Fibroblast of upper back skin (primary cell): ENCODE measurements at places on chromosomes 6 and 20.
A peak's percentile ranks its signal among the peaks of the same experiment; 100 is the strongest.

DNA sequence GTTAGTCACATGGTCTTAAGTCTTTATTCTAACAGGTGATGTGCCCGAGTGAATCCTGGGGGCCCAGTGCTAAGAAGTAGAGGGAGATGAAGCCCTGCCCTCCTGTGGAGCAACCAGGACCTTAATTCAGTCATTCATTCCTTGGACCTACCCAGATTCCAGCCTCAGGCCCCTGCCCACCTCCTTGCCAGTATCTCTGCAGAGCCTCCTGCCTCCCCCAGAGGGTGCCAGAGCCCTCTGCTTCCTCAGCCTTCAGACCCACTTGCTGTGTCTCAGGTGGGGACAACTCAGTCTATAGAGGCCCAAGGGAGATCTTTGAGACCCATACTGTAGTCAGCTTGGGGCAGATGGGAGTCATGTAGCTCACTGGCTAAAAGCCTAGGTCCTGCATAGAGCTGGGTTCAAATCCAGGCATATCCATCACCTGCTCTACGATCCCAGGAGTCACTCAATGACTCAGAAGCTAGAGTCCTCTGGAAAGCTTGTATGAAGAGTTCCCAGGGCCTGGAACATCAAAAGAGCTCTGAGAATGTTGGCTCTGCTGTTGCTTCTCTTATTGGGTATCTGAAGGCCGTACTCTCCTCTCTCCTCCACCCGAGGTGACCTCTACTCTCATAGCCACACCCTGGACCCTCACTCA, 3.9 kb upstream of the SIGLEC1 start:
- DNase-seq = peak; percentile 51

DNA sequence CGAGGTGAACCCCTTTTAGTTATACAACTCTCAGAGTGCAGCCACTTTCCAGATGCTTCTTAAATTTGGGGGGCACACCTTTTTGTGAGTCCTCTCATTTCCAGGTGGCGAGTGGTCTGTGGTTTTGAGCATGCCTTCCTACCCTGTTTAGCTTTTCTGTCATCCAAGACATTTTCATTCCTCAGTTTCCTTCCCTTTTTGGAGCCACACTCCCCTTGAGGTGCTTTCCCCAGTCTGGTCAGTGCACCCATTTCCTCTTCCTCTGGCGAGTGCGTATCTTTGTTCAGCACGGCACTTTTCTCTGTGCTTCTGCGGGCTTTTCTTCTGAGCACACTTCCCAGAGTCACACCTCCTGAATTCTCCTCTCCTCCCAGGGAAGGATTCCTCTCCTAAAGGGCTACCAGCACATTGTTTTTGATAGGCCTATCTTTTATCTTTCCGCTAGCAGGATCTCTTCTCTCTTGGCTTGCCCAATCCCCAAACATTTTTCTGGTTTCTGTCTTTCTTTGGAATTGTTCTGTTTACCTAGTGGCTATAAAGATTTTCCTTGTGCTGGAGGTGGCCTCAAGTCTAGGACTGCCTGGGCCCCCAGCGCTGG, 1.4 kb downstream of the PHF20 start:
- peak; percentile 8 for DNase-seq

DNA sequence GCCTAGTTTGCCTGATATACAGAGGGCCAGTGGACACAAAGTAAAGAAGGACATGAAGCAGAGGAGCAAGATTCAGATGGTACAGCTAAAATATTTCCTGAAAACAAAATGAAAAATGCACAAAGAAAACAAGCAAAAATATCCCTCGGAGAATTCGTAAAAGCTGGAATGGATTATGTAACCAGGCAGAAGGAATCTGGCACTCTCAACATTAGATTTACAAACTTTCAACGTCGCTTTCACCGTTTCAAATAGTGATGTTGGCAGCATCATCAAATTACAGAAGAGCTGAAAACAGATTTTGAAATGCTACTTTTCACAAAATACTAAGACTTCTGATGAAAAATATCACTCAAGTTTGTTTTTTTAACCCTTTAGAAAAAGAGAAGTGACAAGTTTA, 11.7 kb downstream of the SMLR1 start:
- no peak for DNase-seq

DNA sequence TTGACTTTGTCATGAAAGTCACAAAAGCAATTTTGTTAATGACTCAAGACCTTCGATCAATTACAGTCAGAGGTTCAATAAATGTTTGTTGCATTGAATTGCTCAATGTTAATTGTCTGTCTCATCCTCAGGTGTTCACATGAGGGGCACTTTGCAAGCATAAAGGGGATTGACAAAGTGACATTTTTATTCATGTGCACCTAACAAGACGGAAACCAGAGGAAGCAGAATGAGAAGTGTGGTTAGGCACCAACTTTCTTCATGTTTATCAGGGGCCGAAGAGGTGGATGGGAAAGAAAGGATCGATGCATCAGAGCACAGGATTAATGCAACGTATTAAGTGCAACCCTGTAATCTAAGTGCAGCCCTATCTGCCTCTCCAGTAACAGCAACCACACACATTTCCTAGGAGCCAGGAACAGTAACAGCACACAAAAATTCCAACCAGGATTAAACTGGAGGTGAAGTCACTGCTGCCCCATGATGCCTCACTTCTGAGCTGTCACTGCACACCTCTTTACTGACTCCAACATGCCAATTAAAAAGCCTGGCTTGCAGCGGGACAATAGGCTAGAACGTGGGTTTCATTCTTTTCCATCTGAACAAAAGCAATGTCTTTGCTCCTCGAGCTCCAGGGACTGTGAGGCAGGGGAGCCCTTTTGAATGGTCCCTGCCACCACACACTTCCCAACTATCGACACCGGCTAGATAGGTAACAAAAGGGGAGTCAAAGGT, 262.7 kb downstream of the CD83 start:
- no peak for DNase-seq

DNA sequence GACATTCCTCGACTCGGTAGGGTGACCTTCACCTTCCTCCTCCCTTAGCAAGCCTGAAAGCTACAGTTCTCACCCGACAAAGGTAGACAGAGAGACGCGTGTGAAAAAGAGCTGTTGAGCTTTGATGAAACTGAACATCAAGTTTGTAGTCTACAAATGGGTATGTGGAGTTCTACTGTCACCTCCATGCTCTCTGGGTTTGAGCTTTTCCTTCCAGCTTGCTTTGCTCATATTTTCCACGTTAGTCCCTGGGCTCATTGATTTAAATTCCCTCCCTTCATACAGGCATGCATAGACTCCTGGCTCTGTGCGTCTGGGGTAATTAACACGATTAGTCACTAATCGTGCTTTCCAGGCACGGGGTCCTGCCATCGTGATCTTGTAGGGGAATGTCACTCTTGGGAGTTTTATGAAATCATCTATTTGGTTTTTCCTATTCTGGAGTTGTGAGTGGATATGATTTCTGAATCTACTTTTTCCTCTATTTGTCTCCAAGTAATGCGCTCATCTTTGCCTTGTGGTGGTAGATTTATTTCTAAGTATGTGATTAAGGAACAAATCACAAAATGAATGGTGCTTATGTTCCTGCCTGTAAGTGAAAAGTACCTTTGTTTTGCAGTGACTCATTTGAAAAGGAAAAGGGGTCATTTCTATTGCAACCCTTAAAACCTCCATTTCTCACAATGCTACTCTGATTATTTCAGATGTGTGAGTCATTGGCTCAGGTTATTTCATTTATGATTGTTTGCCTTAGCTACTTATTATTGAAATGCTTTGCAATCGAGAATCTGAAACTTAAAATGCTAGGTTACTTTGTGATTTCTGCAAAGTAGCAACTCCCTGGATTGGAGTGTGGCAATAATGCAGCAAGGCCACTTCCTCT, 154.6 kb downstream of the ZDHHC14 start:
- DNase-seq = peak; percentile 51

- no peak for DNase-seq
These were observed 454.3 kb upstream of the SPTLC3 start for GRCh38 chr20:12554426-12554825.

- DNase-seq = peak; percentile 63
These were observed 703.5 kb upstream of the CITED2 start for GRCh38 chr6:140077827-140078560.

- no peak for DNase-seq
These were observed 5.6 kb upstream of the RBCK1 start for GRCh38 chr20:402496-402885.

DNA sequence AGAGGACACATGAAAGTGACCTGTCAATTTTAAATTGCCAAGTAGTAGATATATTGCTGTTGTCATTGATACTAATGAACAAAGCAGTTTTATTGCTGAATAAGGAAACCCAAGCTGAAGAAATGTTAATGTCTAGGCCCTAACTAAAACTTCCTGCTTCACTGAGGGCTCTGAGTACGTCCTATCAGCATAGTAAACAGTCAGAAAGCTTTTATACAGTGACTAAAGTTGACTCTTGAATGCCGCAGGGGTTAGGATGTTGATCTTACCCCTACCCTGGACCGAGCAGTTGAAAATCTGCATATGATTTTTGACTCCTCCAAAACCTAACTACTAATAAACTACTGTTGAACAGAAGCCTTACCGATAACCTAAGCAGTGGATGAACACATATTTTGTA, 149.0 kb downstream of the HIVEP2 start:
- no peak for DNase-seq

DNA sequence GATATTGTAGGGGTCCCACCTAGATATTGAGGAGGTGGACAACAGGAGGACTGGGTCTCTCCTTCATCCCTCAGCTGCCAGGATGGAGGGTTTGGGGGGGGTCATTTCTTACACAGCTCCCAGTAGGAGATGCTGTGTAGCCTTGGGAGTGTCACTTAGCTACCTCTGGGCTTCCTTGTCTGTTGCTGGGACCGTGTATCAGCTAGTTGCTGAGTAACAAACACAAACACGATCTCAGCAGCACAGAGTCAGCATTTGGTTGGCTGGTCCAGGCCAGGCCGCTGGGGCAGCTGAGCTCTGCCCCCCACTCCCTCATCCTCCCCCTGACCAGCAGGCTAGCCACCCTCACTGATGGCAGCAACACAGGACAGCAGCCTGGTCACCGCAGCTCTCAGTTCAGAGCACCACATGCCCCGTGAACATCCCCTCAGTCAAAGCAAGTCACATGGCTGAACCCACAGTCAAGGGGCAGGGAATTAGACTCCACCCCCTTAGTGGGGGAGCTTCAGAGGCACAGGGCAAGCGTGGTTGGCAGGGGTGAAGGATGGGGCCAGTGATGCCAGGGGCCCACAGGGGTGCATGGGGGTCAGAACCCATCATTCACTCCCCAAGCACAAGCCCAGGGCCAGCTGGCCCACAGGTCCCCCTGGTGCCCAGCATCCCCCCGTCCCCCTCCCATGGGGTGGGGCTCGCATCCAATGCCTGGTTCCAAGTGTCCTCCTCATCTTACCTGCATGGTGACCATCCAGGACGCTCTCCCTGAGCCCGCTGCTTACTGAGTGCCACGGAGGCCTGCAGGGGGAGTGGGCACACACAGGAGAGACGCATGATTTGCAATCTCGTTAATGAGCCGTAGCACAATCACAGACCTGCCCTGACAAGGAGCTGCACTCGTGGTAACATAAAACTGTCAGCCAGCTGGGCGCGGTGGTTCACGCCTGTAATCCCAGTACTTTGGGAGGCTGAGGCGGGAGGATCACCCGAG, 112.4 kb downstream of the TAF4 start:
- DNase-seq = no peak

GRCh38 chr6:67888546-67888885, 746.6 kb upstream of the ADGRB3 start:
- DNase-seq = no peak
